ENCODE measurements at places on chromosomes 4 and X. TPM values are rescaled to one million over a fixed set of nuclear protein-coding genes. Genes with fewer than 3 reads are reported as not detected.

The PNMA3 gene
- 12.5 TPM for total RNA-seq

The NLGN4X gene
- 14.3 TPM for total RNA-seq

The POF1B gene
- total RNA-seq = 0.70 TPM

The PDHA2 gene
- not detected for total RNA-seq

The HTN3 gene
- not detected for total RNA-seq

The FABP2 gene
- not detected for total RNA-seq

The LUZP4 gene
- not detected for total RNA-seq

Measured in metanephros (tissue), 2 donors.